ENCODE measurements at places on chromosomes 11 and 22.

- DNase-seq: no peak
Measured at GRCh38 chr11:69353696-69354544, 60.0 kb downstream of the MYEOV start.

GRCh38 chr22:25420471-25420924 is 144.0 kb upstream of the GRK3 start:
- DNase-seq: no peak

DNA sequence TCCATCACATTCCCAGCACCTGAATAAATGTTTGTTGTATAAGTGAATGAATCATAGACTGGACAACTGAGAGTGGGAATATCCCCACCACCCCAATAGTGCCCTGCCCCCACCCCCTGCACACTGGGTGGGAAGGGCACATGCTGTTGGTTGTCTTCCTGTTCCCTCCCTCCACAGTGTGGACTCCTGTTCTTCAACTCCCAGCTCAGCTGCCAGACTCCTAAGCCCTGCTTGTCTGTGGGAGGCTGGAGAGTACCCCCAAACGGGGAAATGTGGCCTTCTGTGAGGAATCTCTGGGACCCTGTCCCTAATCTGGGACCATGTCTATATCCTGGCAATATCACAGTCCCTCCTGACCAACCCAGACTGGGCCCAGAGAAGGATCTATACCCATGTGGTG is 5.5 kb upstream of the MYOD1 start:
- no peak for DNase-seq

GRCh38 chr11:130151196-130151595 is 8.4 kb upstream of the ST14 start:
- DNase-seq: no peak

- no peak for DNase-seq
Measured at GRCh38 chr22:45239681-45240051, 1.0 kb downstream of the KIAA0930 start.

DNA sequence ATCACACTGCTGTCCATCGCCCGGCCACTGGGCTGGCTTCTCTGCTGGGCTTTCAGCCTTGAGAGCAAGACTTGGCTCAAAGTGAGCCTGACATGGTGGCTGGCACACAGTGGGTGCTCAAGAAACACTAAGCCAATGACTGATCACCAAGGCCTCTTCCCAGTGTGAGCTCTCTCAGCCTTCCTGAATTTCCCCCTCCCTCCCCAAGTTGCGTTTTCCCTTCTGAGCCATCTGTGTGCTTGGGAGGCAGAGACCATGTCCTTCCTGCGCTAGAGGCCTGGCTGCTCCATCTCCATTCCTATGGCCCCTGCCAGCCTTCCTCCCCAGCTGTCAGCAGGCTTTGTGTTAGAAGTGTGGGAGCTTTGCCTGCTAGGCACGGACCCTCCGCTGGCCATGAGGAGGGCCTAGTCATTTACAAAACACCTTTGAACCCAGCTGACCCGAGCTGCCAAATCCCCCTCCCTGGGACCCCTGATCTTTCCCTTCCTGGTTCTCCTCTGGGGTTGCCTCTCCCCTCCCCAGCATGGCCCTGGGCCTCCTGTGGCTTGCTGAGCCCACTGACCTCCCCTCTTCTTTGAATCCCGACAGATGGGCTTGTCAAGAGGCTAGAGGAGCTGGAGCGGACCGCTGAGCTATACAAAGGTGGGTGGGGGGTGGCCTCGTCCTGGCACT is 13.2 kb downstream of the PICK1 start:
- DNase-seq: no peak

DNA sequence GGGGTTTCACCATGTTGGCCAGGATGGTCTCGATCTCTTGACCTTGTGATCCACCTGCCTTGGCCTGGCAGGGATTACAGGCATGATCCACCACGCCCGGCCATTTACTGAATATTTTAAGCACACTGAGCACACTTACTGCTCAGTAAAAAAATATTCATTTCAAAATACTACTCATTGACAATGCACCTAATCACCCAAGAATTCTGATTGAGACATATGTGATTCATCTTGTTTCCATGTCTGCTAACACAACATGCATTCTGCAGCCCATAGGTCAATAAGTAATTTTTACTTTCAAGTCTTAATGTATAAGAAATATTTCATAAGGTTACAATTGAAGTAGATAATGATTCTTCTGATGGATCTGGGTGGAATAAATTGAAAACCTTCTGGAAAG is 4.2 kb upstream of the OR52J3 start:
- no peak for DNase-seq

DNA sequence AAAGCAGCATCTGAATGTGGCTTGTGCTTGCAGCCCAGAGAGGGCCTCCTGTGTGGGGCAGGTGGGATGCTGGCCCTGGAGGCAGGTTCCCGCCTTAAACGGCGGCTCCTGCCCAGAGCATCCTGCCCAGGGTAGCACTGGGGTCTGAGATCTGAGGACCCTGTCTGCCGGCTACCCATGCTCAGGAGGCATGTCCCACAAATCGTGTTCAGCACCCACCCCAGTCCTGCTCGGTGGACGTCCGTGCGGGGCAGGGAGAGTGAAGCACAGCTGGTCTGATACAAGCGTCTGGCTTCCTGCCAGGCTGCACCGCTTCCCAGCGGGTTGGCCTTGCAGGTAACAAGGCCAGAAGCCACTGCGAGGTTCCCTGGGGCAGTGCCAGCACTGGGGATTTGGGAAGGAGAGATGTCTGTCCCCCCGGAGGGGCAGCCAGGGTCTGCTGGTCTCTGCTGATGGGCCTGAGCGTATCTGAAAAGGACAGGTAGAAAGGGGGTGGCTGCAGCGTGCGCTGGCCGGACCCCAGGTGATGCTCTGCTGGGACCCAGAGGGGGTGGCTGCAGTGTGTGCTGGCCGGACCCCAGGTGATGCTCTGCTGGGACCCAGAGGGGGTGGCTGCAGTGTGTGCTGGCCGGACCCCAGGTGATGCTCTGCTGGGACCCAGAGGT is 3.6 kb downstream of the TRABD start:
- no peak for DNase-seq

- no peak for DNase-seq
Measured at GRCh38 chr22:48822278-48823233, 1005.1 kb downstream of the BRD1 start.

GRCh38 chr11:106238704-106239360 is 161.4 kb downstream of the AASDHPPT start:
- DNase-seq: no peak

GRCh38 chr11:104637662-104638170 is 260.5 kb downstream of the CASP12 start:
- DNase-seq: no peak

- no peak for DNase-seq
Measured at GRCh38 chr11:33942954-33943353, 51.1 kb upstream of the LMO2 start.

GRCh38 chr11:110909336-110909735 is 197.1 kb upstream of the ARHGAP20 start:
- DNase-seq: no peak

DNA sequence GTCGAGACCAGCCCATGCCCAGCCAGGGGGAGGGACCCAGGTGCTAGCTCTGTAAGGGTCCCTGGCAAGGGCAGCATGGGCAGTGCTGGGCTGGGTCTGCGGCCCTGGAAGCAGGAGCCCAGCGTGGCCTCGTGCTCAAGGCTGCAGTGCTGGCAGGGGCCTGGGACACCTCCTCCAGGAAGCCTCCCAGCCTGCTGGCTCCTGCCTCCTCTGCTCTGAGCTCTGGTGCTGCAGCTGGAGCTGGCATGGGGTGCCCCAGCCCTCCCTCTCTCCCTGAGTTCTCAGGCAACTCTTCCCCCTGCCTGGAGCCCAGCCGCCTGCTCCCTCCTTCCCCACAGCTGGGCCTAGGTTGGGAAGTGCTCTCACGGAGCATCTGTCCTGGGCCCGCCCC is 6.8 kb downstream of the INS start:
- DNase-seq: no peak

DNA sequence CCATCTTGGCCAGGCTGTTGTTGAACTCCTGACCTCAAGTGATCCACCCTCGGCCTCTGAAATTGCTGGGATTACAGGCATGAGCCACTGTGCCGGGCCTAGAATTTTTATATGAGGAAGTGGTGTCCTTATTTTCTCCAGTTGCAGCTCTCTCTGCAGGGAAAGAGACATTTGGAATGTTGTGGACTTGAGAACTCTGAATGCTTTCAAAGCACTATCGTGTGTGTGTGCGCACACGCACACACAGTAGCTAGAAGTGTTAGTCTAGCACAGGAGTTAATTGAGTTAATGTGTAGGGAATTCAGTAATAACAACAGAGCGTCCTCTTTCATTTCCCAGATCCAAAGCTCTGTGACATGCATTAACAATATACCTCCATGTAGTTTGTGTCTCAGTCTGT is 164.0 kb upstream of the RASSF10 start:
- DNase-seq: no peak

DNA sequence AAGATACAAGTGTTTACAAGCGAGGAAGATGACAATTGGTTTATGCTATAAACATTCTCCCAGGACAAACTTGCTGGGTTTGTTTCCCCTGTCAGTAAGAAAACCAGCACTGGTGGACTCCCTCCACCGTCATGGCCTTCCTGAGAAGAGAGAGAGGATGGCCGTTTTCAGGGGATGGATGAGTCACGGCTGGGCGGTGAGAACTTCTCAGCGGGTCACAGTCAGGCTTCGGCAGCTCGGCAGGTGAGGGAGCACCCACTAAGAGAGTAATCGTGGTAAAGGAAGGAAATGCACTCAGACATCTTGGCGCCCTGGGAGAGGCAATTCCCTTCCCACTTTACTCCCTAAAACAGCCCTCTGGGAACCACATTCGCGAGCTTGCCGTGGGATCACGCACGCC is 83.9 kb downstream of the NCAM1 start:
- DNase-seq: no peak

DNA sequence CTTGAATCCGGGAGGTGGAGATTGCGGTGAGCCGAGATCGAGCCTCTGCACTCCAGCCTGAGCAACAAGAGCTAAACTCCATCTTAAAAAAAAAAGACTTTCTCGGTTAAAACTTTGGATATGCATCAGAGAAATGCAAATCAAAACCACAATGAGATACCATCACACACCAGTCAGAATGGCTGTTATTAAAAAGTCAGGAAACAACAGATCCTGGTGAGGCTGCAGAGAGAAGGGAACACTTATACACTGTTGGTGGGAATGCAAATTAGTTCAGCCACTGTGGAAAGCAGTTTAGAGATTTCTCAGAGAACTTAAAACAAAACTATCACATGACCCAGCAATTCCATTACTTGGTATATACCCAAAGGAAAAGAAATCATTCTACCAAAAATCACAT is 619.4 kb upstream of the KIRREL3 start:
- DNase-seq: no peak

DNA sequence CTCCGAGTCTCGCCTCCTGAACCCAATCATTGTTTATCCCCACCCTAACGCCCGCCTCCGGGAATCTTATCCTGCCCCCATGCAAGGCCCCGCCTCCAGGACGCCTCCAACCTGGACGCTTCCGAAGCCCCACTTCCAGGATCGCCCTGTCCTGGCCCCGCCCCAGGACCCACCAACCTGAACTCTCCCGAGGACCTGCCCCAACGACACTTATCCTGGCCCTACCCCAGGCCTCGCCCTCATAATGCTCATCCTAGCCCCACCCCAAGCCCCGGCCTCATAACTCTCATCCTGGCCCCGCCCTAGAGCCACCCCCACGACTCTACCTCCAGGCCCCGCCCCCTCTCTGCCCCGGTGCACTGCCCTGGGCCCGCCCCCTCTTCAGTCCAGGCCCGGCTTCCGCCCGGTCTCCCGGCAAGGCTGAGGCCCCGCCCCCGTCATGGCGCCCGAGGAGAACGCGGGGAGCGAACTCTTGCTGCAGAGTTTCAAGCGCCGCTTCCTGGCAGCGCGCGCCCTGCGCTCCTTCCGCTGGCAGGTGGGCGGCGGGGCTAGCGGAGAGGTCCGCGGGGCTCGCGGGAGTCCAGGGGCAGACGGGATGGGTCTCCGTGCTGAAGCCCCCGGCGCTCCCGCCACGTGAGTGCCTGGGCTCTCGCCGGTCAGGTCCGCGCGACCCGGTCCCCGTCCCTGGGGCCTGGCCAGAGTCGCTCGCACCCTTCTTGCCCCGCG is 45.7 kb upstream of the DEFB108B start:
- peak; percentile 97 for DNase-seq

- DNase-seq: no peak
Measured at GRCh38 chr11:14374922-14375830, 16.2 kb upstream of the RRAS2 start.

DNA sequence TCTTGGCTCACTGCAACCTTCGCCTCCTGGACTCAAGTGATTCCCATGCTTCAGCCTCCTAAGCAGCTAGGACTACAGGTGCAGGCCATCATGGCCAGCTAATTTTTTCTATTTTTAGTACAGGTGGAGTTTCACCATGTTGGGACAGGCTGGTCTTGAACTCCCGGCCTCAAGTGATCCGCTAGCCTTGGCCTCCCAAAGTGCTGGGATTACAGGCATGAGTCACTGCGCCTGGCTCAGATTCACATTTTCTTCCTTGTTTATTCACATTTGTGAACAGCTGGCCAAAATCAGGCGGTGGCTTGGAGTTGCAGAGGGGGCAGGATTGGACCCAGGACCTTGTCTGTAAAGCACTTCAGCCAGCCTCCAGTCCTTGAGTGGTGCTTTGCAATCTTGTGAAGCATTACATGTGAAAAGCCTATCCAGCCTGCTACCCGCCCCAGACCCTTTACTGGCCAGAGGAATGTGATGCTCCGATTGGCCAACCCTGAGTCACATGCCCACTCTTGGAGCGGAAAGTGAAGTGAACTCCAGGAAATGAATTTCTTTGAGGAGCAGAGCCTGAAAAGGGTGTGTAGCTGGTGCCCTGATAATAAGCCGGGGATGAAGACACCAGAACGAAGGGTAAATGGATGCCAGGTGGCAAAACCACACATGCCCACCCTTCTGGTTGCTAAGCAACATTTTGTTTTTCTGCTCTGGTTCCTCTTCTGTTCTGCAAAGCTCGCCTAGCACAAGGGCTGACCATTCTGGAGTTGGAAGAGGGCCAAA is 62.6 kb upstream of the PTPRJ start:
- peak; percentile 86 for DNase-seq

GRCh38 chr22:22156716-22157347 is 87.8 kb upstream of the VPREB1 start:
- no peak for DNase-seq

DNA sequence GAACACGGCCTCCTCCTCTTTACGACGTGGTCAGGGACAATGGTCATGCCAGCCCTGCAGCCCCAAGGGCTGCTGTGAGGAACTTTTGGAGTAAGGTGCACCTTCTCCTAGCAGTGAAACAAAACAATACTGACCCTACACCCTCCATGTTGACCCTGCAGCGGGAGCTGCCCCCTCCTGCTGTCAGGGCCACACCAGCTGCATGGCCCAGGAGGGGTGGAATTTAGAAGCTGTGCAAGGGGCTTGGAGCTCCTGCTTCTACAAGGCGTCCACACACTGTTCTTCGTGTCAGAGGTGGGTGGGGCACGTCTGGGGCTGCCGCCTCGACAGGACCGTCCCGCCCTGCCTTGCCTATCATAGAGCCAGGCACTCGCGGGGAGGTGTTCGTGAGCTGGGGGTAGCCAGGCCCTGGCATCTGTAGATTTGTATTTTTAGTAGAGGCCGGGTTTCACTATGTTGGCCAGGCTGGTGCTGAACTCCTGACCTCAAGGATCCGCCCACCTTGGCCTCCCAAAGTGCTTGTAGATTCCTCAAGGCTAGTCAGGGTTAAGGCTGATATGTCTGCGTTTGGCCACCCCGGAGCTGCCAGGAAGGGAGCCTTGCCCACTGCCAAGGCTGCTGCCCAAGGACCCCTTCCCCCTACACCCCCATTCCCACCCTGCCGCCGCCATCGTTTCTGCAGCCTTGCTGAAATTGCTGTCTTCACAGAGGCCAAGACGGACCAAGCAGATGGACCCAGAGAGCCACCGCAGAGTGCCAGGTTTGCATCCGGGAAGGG is 15.9 kb downstream of the INCENP start:
- DNase-seq: no peak

All from urinary bladder (tissue), 4 donors.